ENCODE measurements at places on chromosomes 11 and 22.

DNA sequence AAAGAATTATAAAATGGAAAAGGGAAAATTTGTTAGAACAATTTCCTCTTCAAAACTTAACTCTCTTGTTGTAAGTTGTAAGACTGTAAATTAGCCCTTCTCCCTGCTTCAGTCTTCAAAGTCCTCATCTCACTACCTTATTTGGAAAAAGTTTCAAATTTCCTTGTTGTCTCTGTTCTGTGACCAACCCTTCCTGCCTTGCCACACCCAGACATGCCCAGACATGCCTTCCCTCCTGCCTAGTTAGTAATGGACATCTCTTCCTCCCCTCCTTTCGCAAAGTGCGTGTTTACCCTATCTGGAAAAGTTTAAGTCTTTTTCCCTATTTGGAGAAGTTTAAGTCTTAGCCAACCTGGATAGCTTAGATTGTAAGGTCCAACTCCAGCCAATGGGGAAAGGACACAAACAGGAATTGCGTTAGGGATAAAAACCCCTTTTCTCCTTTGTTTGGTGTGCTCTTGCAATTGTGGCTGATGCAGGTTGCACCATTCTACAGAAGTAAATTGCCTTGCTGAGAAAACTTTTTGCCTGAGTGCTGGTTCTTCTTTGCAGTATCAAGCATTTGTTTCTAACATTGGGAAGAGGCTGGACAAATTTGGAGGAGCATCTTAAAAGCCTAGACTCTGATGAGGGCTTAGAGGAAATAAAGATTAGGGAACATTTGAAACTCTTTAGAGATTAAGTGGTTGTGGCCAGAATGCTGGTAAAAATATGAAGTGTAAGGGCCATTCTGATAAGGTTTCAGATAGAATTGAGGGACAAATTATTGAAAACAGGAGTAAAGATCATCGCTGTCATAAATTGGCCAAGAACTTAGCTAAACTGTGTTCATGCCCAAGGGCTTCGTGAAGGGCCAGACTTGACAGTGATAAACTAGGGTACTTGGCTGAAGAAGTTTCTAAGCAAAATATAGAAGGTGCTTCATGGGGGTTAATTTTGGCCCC is 15.4 kb downstream of the OR52K2 start:
- DNase-seq: no peak

DNA sequence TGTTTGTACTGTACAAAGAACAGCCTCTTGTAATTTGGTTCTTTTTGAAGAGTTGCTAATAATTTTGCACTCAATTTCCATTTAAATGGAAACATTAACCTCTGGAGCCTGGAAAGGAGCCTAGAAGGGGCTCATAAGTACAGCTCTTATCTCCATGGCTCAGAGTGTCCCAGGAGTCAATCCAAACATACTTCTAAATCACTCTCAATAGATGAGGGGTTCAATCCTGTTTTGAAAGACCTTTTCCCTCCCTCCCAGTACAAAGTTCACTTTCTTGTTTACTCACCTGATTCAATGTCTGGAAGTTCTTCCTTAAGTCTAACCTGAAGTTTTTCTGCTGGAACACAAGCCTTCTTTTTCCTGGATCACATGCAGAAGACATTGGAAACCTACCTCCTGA is 273.0 kb upstream of the PLET1 start:
- no peak for DNase-seq

- no peak for DNase-seq
Observed at GRCh38 chr22:26713823-26714449, 56.5 kb downstream of the MIAT start.

- DNase-seq: no peak
Observed at GRCh38 chr11:6900327-6900999, 8.2 kb upstream of the OR2D2 start.

GRCh38 chr11:17864478-17864941 is 129.9 kb downstream of the KCNC1 start:
- no peak for DNase-seq

DNA sequence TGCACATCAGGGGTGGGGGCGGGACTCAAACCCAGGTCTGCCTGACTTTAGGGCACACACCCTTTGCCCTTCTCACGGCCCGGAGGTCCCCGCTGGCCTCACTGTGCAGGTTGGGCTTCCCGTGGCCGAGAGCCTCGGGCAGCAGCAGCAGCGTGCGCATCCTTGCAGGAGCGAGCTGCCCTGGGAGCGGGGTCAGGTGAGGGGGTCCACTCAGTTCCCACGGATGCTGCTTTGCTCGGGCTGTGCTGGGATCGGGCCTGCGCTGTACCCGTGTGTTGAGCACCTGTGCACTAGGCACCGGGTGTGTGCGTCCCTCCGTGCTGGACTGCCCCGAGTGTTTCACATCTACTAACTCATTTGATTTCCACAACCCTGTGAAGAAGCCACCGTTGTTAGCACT is 25.1 kb downstream of the PRR5 start:
- DNase-seq: no peak

- DNase-seq: no peak
Observed at GRCh38 chr11:121763526-121763925, 310.8 kb upstream of the SORL1-AS1 start.

DNA sequence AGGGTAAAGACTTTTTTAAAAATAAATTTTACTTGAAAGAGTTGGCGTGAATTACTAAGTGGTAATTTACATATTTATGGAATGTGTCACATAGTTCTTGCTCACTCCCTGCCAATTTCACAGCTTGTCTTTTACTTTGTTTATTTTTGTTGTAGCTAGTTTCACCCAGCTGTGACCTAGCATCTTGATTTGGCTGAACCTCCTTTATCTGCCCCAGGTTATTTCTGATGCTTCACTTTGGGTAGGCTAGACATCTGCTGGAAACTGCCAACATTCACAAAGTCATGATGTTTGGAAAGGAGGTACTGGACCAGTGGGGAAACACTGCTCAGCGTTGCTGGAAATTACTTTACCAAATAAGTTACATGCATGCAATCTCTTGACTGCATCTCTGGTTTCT is 1676.0 kb upstream of the RAG2 start:
- no peak for DNase-seq

GRCh38 chr11:35211952-35212351 is 73.0 kb downstream of the CD44 start:
- DNase-seq: no peak

Measured in D341Med (cell line).